H1 (cell line): ENCODE measurements at places on chromosomes 13 and 19. TPM values are rescaled to one million over a fixed set of nuclear protein-coding genes. Genes with fewer than 3 reads are reported as not detected.

DNAAF3 gene
- 5.4 and 5.7 TPM in 2 replicates for total RNA-seq

RSPH6A gene
- total RNA-seq, result 0.19 and 0.25 TPM in 2 replicates

SSBP4 gene
- total RNA-seq, result 26.4 and 30.5 TPM in 2 replicates

TECR gene
- total RNA-seq, result 172 and 179 TPM in 2 replicates

MAST3 gene
- 9.0 TPM in 2 replicates for total RNA-seq

PCDH17 gene
- total RNA-seq, result 0.60 and 0.67 TPM in 2 replicates

CALR3 gene
- 0.32 and 0.33 TPM in 2 replicates for total RNA-seq

DNA sequence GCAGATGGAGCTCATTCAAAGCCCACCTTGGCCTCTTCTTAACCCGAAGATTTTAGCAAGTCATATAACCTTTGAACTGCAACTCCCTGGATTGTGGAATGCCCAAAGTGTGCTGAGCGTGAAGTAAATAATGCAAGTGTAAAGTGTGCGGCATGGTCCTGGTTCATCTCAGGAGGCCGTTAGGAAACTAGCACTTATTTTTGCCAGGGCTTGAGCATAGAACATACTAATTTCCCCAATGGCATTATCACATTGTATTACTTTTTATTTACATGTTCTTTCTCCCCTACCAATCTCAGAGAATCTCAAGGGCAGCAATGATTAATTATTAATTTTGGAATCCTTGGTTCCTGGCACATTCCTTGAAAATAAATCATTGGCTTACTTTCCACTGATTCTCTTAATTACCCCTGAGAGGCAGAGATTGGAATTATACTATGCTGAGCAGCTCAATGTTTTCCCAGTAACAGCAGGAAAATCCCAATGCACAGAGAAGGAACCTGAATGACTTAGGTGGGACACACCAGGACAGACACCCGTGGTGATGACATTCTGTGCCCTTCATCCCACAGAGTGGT, 128.8 kb upstream of the GJB6 start:
- no peak for DNase-seq

- DNase-seq, result no peak
Observed at GRCh38 chr13:35940734-35941133, 190.4 kb downstream of the DCLK1 start.

DNA sequence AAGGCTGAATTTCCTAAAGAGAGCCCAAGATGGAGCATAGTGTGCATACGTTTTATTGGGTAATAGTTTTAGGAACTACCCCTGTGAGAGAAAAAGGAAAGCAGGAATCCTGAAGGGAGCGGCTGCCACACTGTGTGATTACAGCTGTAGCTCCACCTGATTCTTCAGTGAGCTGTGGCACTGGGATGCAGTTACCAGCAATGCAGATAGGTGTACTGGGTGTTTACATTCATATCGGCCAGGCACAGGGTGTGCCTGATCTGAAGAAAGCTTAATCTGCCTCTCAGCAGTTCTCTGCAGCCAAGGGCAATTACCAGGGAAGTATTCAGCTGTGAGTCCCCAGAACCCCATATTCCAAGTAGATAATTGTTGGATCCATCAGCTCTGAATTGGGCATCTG, 1541.8 kb downstream of the EFNB2 start:
- no peak for DNase-seq

DNA sequence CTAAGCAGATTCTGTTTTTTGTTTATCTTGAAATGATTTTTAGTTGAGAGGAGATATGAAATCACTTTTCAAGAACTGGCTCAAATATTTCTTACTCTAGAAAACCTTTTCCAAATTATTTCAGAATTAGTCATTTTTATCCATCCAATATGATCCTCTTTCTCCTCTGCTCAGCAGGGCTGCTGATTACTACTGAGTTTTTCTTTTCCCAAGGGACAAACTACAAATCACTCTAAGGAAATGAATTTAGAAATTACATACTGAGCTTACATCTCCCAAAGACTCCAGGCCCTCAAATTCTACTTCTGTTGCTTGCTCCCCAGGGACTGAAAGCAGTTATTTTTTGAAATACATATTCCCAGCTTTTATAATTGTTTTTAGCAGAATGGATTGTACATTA, 87.4 kb upstream of the UFM1 start:
- no peak for DNase-seq
